Esophagus squamous epithelium (tissue), 5 donors: ENCODE measurements at places on chromosomes 7 and 10.

GRCh38 chr7:18555968-18556367 lies 60.4 kb downstream of the HDAC9 start:
- no peak for DNase-seq

GRCh38 chr7:111508387-111508786 lies 53.9 kb downstream of the IMMP2L start:
- no peak for DNase-seq

GRCh38 chr10:95035332-95036295 lies 33.7 kb downstream of the CYP2C8 start:
- no peak for DNase-seq

DNA sequence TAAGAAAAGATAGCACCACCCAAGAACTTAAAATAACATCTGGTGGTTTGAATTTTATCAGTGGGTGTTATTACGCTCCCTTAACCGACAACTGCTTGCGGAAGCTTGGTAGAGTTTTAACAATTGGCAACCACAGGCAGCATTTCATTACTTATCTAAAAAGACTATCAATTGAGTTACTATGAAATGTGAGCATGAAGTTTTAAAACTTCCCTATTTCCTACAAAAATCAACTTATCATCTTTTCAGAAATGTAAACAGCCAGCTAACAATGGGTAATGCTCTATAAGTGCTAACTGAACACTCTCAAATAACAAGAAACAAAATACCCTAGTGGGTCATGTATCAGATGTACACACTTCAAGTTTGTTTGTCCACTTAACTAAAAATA lies 68.8 kb downstream of the OSBPL3 start:
- no peak for DNase-seq

DNA sequence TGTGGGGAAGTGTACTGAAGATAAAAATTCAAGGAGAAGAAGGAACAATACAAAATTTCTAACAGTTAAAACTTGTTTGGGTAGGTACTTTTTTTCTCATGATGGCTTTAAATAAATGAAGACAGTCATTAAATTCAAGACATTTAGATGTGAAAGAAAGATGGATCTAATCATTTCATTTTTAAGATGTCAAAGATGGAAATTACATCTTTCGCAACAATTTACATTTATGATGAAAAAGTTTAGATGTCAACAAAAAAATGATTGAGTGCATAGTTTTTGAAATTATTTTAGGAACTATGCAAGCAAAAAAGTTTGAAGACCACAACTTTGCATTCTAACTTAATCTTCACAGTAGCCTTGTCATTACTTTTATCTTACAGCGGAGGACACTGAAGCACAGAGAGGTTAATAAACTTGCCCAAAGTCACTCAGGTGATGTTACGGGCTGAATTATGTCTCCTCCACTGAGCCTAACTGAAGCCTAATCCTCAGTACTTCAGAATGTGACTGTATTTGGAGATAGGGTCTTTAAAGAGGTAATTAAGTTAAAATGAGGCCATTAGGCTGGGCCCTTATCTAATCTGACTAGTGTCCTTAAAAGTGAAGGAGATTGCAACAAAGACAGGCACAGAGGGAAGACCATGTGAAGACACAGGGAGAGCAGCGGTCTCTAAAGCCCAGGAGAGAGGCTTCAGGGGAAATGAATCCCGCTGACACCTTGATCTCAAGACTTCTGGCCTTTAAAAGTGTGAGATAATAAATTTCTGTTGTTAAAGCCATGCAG lies 48.2 kb downstream of the VSTM4 start:
- no peak for DNase-seq

DNA sequence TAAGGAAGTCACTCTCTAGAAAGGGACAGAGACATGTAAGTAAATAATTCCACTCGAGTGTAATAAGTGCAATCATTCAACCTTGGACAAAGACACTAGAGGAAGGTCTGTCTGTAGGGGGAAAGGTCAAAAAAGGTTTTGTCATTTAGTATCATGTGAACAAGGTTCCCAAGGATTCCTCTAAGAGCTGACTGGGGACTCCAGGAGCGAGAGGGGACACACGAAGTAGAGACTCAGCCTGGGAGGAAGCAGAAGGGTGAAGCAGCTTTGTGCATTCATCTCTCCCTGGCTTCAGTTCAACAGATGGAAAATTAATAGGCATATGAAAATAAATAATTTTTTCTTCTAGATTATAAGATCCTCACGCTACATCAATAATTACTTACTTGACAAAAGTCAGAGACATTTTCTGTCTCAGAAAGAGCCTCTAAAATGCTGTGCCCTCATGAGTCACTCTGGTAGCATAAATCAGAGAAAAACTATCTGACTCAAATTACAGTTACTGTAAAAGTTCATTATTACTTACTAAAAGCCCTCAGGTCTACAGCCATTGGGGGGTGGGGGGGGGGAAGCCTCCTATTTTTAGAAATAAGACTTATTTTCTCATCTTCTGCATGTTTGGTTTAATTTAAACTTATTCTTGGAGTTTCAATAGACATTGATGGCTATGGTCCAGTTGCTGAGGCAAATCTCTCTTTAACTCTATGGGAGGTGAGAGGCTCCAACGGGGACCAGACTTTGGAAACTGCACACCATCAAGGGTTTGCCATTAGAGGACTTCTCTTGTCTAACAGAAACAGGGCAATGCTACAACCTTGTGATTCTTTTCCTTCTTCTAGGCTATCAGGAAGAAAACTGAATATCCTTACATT lies 275.1 kb upstream of the KLF14 start:
- no peak for DNase-seq

DNA sequence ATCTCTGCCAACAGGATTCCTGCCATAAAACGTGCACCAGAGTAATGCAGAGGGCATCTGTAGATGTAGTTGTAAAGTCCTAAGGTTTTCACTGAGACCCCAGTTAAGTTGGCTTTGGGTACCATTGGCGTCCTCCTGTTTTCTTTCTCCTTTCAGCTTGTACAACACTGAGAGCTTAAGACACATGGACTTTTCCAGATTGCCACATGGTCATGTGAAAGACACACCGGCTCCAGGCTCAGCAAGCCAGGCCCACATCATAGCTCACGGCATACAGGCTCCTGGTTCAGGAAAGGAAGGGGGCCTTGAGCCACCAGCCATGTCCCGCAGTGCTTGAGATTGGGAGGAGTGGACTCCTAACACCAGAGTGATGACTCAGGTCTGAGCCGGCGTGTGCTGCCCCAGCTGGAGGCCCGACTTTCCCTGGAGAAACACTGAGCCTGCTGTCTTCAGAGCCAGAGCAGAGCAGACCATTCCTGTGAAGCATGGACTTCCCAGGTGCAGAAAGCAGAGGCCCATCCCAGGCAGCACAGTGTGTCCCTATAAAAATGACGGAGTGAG lies 252.7 kb downstream of the PRPF18 start:
- no peak for DNase-seq

DNA sequence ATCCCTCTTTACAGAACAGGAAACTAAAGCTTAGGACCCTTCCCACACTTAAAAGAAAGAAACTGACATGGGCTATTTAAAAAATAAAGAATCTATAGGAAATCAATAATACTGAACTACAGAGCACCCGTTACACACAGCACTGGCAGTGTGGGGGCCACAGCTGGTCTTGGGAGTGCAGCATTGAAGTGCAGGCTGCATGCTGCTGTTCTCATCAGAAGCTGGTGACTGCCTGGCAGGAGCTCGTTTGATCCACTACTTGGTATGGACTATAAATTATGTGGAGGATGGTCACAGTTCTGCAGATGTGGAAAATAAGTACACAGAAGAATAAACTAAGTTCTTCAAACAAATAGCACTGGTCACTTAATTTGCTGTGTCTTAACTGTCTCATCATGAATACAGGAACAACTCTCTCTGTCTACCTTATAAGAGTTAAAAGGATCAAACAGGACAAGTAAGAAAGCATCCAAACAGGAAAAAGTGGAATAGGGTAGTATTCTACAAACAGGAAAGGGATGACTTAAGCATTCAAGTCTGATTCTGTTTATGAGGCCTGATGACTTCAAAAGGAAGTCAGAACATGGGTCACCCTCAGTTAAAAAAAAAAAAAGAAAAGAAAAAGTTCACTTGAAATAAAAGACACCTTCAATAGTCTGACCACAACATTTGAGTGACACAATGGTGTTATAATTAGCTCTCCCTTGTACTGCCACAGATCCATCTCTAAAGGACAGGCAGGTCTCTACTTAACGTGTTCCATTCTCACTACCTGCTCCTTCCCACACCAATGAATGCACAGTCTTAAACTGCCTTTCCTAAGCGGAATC lies 21.0 kb downstream of the DOCK4 start:
- no peak for DNase-seq

DNA sequence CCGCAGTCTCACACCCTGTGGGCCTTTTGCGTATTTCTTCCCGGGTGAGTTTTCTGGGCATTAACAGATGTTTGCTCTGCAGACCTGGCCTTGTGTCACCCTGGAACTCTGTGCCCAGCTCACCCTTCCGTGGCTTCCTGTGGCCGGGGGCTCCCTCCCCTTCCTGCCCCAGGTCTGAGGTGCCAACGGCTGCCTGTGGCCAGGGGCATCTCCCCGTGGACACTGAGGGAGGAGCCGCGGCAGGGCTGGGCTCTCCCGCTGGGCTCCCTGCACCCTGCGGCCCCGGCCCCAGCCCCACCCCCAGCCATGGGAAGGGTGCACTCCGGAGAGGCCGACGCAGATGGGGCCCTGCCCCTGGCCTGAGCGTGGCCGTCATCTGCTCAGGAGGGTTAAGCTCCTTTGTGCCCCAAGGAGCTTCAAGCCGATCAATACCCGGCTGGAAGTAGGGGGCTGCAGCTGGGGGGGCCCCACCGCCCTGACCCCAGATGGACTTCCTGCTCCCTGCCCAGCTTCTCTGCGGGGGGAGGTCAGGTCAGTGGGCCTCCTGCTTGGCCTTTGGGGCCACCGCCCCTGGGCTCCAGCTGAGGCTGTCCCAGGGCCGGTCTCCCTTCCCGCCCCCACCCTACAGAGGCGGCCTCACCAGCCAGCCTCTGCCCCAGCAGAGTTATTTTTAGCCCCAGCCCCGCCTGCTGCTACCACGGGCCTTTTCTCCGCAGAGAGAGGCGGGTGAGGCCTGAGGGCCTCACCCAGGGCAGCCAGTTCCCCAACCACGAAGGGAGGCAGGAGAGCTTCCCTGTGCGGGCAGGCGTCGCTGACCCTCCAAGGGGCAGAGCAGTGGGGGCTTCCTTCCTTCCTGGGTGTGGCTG lies 24.2 kb downstream of the PWWP2B start:
- DNase-seq: no peak

DNA sequence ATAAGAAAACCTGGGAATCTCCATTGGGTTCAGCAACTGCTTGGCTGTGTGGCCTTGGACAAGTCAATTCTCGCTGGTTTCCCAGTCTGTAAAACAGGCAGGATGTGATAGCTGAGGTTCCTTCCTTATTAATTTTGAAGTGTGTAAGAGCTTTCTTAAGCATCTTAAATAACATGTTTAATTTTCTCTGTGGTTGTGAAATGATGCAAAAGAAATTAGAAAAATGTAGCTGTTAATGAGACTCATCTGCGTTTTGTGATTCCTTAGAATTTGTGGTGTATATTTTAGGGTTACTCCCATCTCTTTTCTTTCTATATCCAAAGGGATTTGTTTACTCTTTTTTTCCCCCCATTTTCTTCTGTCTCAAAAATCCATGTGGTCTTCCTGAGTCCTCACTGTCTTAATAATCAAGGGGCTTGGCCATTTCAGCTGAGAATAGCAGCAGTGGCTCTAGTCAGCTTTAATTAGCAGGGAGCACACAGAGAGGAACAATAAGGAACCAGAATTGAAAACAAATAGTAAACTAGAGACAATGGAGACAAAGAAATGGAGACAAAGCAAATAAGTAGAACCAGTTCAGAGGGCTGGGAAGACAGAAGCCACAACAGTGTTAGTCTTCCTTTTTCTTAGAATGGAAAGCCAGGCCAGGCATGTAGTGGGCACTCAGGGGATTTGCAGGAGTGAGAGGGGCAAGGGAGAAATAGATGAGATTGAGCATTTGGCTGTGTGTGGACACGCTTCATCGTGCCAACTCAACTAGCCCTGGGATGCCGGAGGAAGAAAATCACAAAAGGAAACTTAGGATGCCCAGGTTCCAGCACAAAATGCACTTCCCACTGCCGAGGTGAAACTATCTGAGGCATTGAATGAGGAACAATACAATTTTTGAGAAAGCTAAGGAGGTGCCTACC lies 93.9 kb downstream of the CHN2 start:
- no peak for DNase-seq

GRCh38 chr10:95276367-95277200 lies 14.2 kb downstream of the PDLIM1 start:
- no peak for DNase-seq

GRCh38 chr10:11116817-11117216 lies 99.1 kb downstream of the CELF2 start:
- DNase-seq: no peak

DNA sequence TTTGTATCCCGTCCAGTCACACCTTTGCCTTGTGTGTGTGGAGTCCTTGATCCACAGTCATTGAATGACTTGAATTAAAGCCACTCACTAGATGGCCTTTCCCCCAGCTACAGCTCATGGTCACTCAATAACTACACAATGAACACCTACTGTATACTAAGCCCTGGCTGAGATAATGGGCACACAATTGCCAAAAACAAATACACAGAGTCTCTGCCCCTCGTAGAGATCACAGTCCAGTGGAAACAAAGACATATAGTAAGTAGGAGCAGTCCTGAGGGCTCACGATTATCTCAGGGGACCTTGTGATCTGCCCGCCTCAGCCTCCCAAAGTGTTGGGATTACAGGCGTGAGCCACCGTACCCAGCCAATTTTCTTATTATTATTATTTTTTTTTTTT lies 22.1 kb upstream of the DDIT4 start:
- no peak for DNase-seq

DNA sequence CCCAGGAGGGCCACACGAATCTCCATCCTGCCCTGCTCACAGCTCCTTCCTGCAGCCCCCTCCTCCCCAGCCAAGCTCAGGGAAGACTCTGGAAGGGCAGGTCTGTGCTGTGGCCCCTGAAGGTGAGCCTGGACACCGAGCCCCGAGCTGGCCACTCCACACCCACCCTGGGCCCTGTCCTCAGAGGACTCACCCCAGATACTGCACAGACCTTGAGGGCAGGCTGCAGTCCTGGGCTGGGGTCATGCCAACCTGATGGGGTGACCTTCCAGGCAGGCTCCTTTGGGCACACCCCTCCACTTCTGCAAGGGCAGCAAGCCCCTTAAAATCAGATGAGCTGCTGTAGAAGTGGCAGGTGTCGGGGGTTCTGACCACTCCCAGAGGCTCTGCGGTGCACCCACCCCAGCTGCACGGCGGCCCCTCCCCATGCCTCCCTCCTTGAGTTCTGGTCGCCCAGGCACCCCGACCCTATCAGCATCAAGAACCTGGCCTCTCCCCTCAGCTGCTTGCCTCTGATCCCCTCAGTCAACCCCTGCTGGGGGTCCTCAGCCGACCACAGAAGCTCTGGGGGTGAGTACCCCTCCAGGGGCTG lies 24.3 kb downstream of the YKT6 start:
- no peak for DNase-seq

- no peak for DNase-seq
Measured at GRCh38 chr10:117241541-117242462, 888 bp downstream of the SLC18A2 start.

- no peak for DNase-seq
Measured at GRCh38 chr7:69764681-69765080, 166.4 kb downstream of the AUTS2 start.

DNA sequence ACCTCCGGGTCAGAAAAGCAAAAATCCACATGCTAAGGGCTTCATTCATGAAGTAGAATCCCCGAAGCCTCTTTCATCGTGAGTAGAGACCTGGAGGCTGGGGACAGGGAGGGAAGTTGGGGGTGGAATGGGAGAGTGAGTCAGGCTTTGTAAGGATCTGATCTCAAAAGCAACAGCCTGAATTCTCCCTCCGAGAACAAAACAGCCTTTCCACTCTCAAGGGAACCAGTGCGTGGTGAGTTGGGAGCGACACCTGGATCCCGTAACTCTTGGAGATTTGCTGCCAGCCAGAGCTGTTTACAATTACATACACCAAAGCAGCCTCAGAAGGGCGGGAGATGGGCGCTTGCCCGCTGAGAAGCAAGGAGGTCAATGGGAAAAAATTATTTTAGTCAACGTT lies 10.8 kb downstream of the AFAP1L2 start:
- DNase-seq: no peak
